ENCODE measurements at places on chromosomes 12 and 14. TPM values are rescaled to one million over a fixed set of nuclear protein-coding genes. Genes with fewer than 3 reads are reported as not detected.

- no peak for DNase-seq
Measured at GRCh38 chr12:47346251-47347019, 266.7 kb upstream of the AMIGO2 start.

DNA sequence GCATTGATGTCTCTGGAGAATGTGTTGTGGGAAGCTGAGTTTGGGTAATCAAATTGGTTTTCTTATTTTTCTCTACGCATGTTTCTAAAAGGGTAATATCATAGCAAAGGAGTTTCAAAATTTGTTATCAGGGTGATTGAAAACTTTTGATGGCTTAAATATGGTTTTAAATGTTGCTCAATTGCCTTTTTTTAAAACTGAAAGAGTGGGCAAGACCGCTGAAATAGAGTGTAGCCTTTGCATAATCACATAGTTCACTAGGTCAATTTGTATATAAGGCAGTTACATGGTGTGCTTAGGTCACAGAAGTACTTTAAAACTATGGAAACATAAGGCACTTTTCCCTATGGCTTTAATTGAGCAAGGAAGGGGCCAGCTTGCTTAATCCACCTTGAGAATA, 167.4 kb downstream of the SNAPC1 start:
- no peak for DNase-seq

- no peak for DNase-seq
Measured at GRCh38 chr14:103740991-103741689, 25.5 kb downstream of the ZFYVE21 start.

CLMN gene
- 34.9 TPM for total RNA-seq

All from Panc1 (cell line).